Ovary (tissue), 10 donors: ENCODE measurements at places on chromosomes 1 and 21.
A peak's percentile ranks its signal among the peaks of the same experiment; 100 is the strongest.

- no peak overlapping the region for H3K4me3 ChIP-seq
- no peaks in the 10 kb centered on the region for H3K27me3 ChIP-seq
- H3K4me1 ChIP-seq = no peaks in the 10 kb centered on the region
- DNase-seq = no peak
These were observed 42.3 kb downstream of the ACTL8 start for GRCh38 chr1:17797478-17797877.

DNA sequence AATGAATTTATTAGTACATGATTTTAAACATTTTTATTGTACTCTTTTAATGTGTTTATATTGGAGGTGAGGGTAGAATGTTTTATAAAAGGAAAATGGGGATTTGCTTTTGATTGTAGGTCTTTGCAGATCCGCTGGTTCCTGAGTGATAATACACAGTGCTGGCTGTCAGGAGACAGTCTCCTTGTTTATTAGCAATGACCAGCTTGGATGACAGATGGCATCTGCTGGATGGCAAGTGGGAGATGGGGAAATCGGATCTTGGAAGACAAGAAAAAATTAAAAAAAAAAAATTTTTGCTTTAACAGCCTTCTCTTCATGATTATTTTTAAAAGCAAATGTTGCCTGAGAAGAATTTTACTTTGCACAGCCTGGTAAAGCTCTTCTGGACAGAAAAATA, 4.4 kb upstream of the PHTF1 start:
- H3K27ac ChIP-seq = no peak overlapping the region
- no peaks in the 10 kb centered on the region for H3K27me3 ChIP-seq
- no peaks in the 10 kb centered on the region for H3K36me3 ChIP-seq
- DNase-seq = no peak

GRCh38 chr1:49906365-49906764, 117.4 kb downstream of the AGBL4 start:
- H3K27ac ChIP-seq = no peak overlapping the region
- no peaks in the 10 kb centered on the region for H3K36me3 ChIP-seq
- no peak for DNase-seq
- H3K4me3 ChIP-seq = no peak overlapping the region

DNA sequence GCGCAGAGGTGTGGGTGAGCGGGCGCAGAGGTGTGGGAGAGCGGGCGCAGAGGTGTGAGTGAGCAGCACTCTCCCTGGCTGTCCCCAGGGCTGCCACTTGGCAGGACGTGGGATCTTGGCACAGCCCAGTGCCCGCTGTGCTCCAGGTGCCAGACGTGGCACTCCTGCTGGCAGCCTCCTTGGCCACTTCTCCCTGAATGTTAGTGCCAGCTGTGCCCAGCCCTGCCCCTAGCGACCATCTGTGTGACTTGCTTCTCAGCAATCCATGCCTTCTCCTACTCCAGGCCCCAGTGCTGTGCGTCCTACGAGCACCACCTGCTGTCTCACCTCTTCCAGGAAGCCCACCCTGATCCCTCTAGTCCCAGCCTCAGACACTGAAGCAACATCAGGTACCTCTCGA, 30.5 kb downstream of the KRTAP10-1 start:
- H3K36me3 ChIP-seq = no peaks in the 10 kb centered on the region
- H3K4me3 ChIP-seq = no peak overlapping the region
- H3K4me1 ChIP-seq = peaks cover 1% of the 10 kb centered on the region
- no peaks in the 10 kb centered on the region for H3K27me3 ChIP-seq
- no peak overlapping the region for H3K27ac ChIP-seq
- no peak for DNase-seq

- H3K4me1 ChIP-seq = peaks cover 3% of the 10 kb centered on the region
- DNase-seq = no peak
- H3K27me3 ChIP-seq = no peaks in the 10 kb centered on the region
- no peak overlapping the region for H3K4me3 ChIP-seq
These were observed 30.8 kb downstream of the POU2F1 start for GRCh38 chr1:167251472-167251871.

- peaks cover 26% of the 10 kb centered on the region for H3K4me1 ChIP-seq
- H3K4me3 ChIP-seq = peak overlapping the region; percentile 98
- H3K27me3 ChIP-seq = no peaks in the 10 kb centered on the region
- DNase-seq = peak; percentile 75
- peak overlapping the region; percentile 80 for H3K27ac ChIP-seq
These were observed 948 bp downstream of the STK40 start for GRCh38 chr1:36384542-36385409.

- no peak overlapping the region for H3K4me3 ChIP-seq
- no peak overlapping the region for H3K27ac ChIP-seq
- DNase-seq = no peak
- H3K4me1 ChIP-seq = no peaks in the 10 kb centered on the region
- no peaks in the 10 kb centered on the region for H3K27me3 ChIP-seq
These were observed 108.3 kb downstream of the FMN2 start for GRCh38 chr1:240199758-240200645.

DNA sequence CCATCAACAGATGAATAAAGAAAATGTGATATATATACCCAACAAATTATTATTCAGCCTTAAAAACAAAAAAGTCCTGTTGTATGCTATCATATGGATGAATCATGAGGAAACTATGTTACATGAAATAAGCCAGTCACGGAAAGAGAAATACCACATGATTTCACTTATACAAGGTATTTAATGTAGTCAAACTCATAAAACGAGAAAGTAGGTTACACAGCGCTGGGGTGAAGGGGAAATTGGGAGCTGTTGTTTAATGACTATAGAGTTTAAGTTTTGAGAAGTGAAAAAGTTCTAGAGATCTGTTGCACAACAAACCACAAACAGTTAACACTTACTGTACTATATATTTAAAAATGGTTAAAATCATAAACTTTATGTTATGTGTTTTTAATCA, 58.5 kb downstream of the SLC25A24 start:
- no peaks in the 10 kb centered on the region for H3K36me3 ChIP-seq
- no peak overlapping the region for H3K4me3 ChIP-seq
- no peaks in the 10 kb centered on the region for H3K27me3 ChIP-seq
- no peaks in the 10 kb centered on the region for H3K4me1 ChIP-seq

- DNase-seq = no peak
- no peak overlapping the region for H3K27ac ChIP-seq
These were observed 14.2 kb upstream of the MYOM3 start for GRCh38 chr1:24126018-24126671.

GRCh38 chr1:197924516-197925123, 7.4 kb downstream of the LHX9 start:
- no peak overlapping the region for H3K27ac ChIP-seq
- H3K27me3 ChIP-seq = no peaks in the 10 kb centered on the region
- H3K4me3 ChIP-seq = no peak overlapping the region
- no peaks in the 10 kb centered on the region for H3K36me3 ChIP-seq
- DNase-seq = peak; percentile 33
- peaks cover 3% of the 10 kb centered on the region for H3K4me1 ChIP-seq

GRCh38 chr1:172448995-172449584, 5.2 kb upstream of the PIGC start:
- no peaks in the 10 kb centered on the region for H3K27me3 ChIP-seq
- no peak for DNase-seq
- no peak overlapping the region for H3K4me3 ChIP-seq

DNA sequence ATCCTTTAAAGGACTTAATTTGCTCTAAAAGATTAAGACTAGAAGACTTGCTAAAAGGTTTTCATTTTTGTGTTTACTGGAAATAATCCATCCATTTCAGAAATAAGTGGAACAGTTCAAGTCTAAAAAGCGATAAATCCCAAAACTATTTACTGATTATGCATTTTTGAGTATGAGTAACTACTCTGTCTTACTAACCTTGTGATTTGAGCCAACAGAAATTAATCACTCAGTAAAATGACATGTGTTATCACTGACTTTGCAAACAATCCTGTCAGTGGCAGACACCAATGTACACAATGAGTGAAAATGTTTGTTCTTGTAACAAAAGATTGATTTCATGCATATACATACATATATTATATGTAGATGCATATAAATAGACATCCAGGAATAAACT, 218.0 kb downstream of the DENND1B start:
- DNase-seq = no peak
- no peak overlapping the region for H3K4me3 ChIP-seq
- H3K36me3 ChIP-seq = no peaks in the 10 kb centered on the region
- no peaks in the 10 kb centered on the region for H3K27me3 ChIP-seq
- H3K27ac ChIP-seq = no peak overlapping the region

GRCh38 chr21:38734646-38735365, 70.9 kb upstream of the ETS2 start:
- H3K27me3 ChIP-seq = no peaks in the 10 kb centered on the region
- H3K27ac ChIP-seq = peak overlapping the region; percentile 63
- no peaks in the 10 kb centered on the region for H3K4me1 ChIP-seq
- no peak for DNase-seq
- no peaks in the 10 kb centered on the region for H3K36me3 ChIP-seq

DNA sequence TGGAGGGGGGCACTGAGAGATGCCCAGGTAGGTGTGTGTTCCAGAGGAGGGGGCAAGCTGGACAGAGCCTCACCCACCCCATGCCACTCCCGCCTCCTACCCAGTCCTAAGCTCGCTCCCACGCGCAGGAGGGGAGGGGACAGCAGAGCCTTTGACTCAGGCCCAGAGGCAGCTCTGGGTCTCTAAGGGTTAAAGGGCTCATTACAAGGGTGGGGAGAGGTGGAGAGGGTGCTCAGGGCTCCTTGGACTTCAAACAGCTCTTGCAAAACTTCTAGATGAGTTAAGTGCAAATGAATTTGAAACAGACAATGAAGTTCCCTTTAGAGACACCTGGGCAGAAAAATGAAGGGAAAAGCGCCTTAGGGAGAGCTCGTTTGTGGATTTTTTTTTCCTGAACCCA, 104.2 kb upstream of the CASZ1 start:
- no peak overlapping the region for H3K27ac ChIP-seq
- no peaks in the 10 kb centered on the region for H3K27me3 ChIP-seq
- H3K36me3 ChIP-seq = no peaks in the 10 kb centered on the region

DNA sequence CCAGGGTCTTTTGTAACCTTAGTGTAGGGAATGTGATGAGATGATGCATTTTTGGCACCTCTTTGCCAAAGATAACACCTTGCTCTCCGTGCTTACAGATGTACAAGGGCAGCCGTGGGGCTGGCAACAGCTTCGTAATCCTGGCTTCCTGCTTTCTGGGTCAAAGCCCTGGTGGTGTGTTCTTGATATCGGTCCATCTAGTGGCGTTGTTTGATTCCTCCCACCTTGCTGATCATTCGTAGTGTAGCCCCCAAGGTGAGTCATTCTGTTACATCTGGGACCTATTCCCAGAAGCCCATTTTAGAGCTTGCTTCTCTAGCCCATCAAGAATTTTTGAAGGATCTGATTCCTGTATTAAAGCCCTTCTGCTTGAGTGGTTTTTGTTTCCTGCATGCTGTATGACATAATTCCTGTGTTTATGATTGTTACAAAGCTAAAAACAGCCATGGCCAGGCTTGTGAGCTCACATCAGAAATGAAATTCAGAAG, 7.0 kb upstream of the CCT8 start:
- H3K27ac ChIP-seq = no peak overlapping the region
- peaks cover 10% of the 10 kb centered on the region for H3K4me1 ChIP-seq
- no peak for DNase-seq
- no peak overlapping the region for H3K4me3 ChIP-seq
- no peaks in the 10 kb centered on the region for H3K27me3 ChIP-seq
- H3K36me3 ChIP-seq = no peaks in the 10 kb centered on the region

- H3K27me3 ChIP-seq = no peaks in the 10 kb centered on the region
- no peak overlapping the region for H3K4me3 ChIP-seq
- peak; percentile 19 for DNase-seq
- no peak overlapping the region for H3K27ac ChIP-seq
- no peaks in the 10 kb centered on the region for H3K4me1 ChIP-seq
These were observed 99.4 kb downstream of the GIPC2 start for GRCh38 chr1:78145105-78145580.

DNA sequence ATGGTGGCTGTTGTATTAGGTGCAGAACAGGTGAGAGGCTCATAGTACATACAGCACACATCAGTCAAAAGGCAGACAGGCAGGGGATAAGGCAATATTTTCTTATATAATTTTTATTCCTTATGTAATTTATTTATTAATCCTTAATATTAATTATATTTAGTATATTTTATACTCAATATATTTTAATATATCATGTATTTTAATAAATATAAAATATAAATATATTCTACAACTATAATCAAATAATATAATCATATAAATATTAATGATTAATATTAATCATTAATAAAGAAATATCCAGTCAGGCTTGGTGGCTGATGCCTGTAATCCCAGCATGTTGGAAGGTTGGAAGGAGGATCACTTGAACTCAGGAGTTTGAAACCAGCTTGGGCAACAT, 17.7 kb upstream of the ACBD3 start:
- H3K27ac ChIP-seq = no peak overlapping the region
- no peak for DNase-seq
- no peaks in the 10 kb centered on the region for H3K27me3 ChIP-seq
- H3K4me1 ChIP-seq = no peaks in the 10 kb centered on the region
- no peak overlapping the region for H3K4me3 ChIP-seq
- no peaks in the 10 kb centered on the region for H3K36me3 ChIP-seq

DNA sequence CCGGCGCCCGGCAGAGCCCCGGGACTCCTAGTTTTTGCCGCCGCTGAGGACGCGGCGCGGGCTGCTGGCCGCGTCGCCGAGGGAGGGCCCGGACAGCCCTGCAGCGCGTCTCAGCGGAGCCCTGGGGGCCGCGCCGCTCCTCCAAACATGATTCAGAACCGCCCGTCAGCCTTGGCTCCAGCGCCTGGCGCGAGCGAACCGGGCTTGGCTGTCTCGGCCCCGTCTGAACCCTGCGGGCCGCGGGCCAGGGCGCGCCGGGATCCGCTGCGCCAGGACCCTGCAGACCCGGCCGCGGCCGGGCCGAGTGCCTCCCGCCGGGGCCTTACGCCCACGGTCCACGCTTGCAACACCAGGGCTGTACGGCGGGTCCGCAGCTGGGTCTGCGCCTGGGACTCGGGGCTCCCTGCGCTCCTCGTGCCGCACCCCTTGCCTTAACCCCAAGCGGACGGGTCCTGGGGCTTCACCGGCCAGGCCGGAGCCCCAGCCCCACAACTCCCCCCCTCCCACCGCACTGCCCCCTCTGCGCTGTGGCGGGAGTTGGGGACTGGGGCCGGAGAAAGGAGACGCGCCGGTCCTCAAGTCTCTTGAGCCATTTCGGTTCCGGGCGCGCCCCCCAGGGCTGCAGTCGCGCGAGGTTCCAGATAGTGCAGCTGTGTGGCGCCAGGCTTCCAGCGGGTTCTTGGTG, 48.4 kb upstream of the CD34 start:
- peaks cover 10% of the 10 kb centered on the region for H3K4me1 ChIP-seq
- H3K4me3 ChIP-seq = peak overlapping the region; percentile 45
- peak; percentile 91 for DNase-seq

- DNase-seq = no peak
- no peaks in the 10 kb centered on the region for H3K36me3 ChIP-seq
- H3K4me1 ChIP-seq = no peaks in the 10 kb centered on the region
- H3K27ac ChIP-seq = no peak overlapping the region
- no peak overlapping the region for H3K4me3 ChIP-seq
These were observed 38.7 kb downstream of the PRSS38 start for GRCh38 chr1:227854189-227854588.
